GM12891 (cell line): ENCODE measurements at places on chromosomes 2 and 18.
A peak's percentile ranks its signal among the peaks of the same experiment; 100 is the strongest.

DNA sequence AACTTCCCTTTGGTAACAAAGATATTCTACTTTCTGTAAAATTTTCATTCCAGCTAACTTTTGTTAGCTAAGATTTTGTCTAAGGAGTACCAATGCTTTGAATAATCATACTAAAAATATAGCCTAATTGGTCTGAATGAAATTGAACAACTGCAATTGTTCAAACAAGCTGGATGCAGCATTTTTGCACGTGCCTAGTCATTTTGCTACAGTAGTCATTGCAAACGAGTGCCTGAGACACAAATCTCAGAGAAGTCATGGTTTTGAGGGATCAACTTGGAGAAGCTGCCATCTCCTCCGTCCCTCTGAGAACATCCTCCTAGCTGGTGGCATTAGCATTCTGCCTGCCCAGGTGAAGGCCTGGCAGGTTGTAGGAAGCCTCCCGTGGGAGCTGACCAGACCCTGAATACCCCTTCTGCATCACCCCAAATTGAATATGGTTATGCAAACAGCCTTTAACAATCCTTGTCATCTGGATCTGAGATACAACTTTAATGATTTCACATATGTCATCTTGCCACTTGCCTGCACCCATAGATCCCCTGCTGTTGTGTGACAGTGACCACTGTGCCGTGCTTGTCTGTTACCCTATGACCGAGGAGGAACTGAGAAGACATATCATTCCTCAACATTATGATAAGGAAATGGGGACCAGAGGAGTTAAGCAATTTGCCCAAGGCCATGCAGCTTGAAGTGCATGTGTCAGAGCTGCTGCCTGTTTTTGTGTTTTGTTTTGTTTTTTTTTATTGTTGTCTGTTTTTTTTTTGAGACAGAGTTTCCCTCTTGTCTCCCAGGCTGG lies 29.1 kb upstream of the MGAT4A start:
- DNase-seq, result no peak

- no peak for DNase-seq
Observed at GRCh38 chr2:138559641-138560040, 58.1 kb downstream of the SPOPL start.

DNA sequence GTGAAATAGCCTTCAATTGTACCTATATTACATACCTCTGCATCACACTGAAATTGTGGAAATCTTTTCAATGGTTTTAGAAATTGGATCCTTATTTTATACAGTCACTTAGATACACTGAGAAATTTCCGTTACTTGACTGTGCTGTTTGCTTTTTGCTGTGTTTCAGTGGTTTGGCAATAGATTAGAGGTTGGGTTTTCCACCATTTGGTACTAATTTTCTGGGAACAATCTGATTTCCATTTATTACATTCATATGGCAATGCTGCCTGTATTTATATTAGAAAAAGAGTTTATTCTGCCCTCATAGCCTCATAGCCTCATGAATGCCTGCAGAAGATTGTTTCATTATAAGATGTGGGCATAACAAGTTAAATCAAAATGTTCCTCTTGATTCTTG lies 285.0 kb downstream of the GULP1 start:
- no peak for DNase-seq

- no peak for DNase-seq
Observed at GRCh38 chr2:122034344-122034743, 278.9 kb downstream of the TSN start.

GRCh38 chr18:56444201-56444600 lies 194.2 kb downstream of the TXNL1 start:
- DNase-seq, result no peak

DNA sequence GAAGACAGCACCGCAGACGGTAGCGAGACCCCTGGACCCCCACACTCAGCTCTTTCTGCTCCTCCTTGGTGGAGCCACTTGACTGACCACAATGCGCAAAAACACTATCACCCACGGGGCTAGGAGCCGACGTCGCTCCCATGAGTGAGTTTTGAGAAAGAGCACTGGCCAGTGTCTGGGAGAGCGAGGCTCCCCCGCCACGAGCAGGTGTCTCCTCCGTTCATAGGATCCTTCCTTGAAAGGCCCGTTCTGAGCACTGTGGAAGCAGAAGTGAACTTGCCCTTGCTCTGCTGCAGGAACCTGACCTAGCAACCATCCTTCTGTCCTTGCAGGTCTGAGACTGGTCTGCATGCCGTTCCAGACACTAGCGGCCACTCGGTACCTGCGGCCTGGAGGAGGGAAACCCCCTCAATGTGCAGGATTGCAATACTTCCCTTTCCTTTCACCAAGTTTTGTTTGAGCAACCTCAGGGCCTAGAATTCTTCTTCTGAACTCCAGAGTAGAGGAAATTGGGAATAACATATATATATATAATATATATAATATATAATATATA lies 12.9 kb upstream of the ZNF516 start:
- no peak for DNase-seq

- DNase-seq, result no peak
Observed at GRCh38 chr18:57891707-57892391, 88.7 kb upstream of the ATP8B1 start.

- no peak for DNase-seq
Observed at GRCh38 chr18:51778115-51778514, 561.9 kb upstream of the DCC start.

DNA sequence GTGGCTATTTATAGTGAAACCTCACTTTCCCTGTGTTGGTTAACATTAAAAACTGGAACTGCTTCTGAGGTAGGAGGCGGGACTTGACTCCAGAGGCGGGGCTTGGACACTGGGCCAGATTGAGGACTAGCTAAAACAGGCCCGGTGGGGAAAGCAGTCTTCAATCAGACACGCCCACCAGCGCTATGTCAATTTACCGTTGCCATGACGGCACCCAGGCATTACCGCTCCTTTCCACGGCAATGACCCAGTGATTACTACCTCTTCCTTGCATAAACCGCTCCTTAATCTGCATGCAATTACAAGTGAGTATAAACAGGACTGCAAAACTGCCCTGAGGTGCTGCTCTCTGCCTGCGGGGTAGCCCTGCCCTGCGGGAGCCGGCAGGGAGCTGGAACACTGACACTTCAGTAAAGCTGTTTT lies 35.3 kb downstream of the LRRFIP1 start:
- DNase-seq, result no peak

GRCh38 chr2:130894326-130894942 lies 57.7 kb downstream of the ARHGEF4 start:
- no peak for DNase-seq

- DNase-seq, result no peak
Observed at GRCh38 chr18:38923126-38923525, 1357.5 kb upstream of the CELF4 start.

- no peak for DNase-seq
Observed at GRCh38 chr18:62723666-62724281, 8.4 kb downstream of the PHLPP1 start.

DNA sequence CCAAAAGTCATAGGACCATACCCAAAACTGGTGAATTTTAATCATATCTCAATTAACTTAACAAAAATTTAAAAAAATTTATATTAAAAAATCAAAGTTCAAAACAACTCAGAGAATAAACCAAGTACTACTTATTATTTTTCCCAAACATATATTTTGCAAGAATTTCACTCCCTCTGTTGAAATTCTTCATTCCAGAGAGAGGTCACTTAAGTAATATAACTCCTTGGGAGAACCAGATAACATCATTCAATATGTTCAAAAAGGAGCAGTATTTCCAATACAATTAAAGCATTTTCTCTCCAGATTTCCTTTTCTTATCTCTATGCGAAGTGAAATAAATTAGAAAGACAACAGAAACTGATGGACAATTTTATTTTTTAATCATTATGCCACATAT lies 165.9 kb upstream of the RND3 start:
- DNase-seq, result no peak

DNA sequence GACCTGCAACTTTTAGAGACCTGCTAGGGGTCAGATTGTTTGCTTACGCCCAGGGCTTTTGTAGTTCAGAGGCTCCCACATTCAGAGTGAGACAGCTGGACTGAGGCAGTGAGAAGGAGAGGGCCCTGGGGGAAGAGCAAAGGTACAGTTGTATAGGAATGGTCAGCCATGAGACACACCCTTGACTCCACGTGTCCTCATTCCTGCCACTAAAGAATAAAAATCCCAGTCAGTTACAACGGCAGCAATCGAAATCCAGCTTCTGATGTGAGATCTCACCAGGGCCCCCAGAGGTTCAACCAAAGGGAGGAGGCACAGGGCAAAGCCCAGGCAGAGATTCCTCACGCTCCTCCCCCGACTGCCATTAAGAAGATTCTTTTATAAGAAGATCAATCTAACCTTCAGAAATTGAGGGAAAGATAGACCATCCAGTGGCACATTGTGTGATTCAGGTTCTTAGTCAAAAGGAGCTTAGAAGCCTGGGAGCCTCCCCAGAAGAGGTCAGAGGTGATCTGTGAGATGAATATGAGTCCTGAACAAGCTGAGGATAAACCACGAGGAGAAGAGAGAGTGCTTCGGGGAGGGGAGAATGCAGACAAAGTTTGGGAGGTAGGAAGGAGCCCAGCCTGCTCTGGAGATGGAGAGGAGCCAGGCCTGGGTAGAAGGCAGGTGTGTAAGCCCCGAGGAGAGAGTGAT lies 317.0 kb downstream of the CYP26B1 start:
- DNase-seq, result no peak

DNA sequence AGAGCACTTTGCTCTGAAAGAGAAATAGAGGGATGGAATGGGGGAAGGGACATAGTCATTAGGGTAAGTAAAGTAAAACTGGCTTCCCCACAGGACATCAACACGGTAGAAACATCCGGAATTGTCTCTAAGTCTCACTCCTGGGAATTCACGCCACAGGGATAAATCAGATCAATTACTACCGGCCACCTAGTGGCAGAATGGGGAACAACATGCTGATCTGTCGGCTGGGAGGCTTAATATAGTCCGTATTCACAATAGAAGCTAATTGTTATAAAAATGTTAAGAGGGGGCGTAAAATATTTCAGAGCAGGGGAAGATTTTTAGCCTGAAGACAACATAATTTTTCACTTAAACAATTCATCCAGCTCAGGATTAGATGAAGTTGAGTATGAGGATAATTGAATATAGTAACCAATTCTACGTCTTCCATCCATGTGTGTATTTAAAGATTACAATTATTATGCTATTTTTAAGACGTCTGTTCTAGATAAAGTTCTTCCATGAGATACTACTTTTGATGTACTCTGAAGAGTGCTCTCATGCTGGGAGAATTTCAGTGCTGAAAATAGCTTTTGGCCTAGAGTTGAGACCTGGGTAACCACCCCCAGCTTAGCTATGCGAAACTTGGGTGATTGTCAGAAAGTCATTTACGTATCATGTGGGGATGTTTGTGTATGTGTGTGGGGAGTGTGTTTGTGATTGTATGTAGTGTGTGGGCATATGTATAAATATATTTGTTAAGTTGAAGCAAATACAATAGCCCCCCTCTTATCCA lies 65.7 kb downstream of the LRRTM1 start:
- peak; percentile 5 for DNase-seq

DNA sequence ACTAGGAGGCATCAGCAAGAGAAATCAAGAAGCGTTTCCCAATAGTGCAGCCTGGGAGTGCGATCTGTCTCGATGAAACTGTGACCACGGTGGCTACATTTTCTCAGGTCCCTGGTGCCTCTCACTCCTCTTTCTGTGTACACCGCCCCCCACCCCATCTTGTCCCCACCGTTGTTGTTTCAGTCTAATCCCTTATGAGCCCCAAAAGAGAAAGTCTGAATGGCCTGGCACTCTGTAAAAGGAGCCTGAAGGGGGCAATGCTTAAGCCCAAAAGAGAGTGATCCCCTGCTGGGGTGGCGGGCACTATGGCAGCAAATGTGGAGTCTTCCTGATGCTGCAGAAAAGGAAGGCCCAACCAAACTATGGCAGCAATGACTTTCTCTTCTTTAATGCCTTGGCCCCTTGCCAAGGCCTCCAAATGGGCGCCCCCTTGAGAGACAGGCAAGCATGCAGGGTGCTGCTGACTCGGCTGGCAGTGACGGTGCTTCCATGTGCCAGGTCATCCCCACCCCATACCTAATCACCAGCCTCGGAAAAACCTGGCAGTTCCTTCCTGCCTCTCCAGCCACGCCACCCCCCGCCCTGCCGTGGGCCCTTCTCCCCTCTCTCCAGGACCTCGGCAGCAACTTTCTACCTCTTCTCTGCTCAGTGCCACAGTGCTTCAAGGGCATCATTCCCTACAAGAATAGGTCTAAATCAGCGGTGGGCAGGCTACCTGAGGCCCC lies 123.0 kb downstream of the CYP26B1 start:
- DNase-seq, result no peak

DNA sequence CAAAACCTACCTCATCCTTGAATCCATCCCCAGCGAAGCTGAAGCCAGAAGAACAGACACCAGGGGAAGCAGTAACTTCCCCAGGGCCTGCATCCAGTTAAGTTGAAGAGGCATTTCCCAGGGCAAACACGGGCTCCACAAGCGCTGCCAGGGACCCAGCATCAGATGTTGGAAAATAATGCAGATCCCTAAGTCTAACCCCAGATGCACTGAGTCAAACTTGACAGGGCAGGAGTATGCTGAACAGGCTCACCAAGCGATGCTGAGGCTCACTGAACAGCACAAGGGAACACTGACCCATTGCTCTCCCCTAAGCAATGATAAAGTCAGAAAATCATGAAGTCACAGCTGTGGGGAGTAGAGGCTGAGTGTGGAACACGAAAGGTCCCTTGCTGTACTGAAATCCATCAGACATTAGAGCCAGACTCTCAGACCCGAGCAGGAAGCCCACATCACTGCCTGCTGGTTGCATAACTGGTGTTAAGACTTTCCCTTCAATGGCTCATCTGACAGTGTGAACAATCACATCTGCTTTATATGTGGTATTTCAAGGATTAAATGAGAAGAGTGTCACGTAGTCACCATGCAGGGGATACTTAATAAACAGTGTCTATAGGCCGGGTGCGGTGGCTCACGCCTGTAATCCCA lies 36.2 kb downstream of the TNS1 start:
- no peak for DNase-seq

DNA sequence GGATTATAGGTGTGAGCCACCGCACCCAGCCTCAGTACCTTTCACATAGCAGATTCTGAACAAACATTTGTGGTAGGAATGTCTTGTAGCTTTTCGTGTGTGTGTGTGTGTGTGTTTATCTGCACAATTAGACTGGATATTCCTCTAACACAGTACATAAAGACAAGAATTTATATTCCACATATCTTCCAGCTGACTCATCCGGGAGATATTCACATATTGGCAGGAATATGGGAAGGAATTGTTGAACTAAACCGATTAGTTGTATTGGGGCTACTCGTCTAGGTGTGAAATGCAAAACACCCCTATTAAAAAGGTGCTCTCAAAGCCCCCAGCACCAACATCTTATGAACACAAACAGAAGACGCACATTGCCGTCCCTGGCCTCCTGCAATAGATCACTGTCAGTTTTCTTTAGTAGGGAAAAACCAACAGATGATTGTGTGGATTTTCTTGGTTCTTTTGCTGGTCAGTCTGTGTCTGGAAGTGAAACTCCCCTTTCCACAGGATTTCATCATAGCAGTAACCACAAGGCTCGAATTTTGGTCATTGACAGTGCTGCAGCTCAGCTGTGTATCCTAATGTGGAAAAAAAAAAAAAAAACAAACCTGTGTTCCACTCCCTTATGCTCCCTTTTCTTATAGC lies 208.5 kb upstream of the ACVR2A start:
- DNase-seq, result no peak

GRCh38 chr2:105582952-105583660 lies 161.6 kb upstream of the NCK2 start:
- DNase-seq, result no peak

GRCh38 chr2:68908392-68908970 lies 37.3 kb upstream of the BMP10 start:
- DNase-seq, result peak; percentile 47

- no peak for DNase-seq
Observed at GRCh38 chr18:54267701-54268100, 1.6 kb upstream of the POLI start.

GRCh38 chr2:45006942-45007287 lies 2.3 kb downstream of the SIX2 start:
- no peak for DNase-seq

- DNase-seq, result no peak
Observed at GRCh38 chr18:55381277-55381676, 206.7 kb downstream of the TCF4 start.
